Renal cortex interstitium (tissue), 15 donors: ENCODE measurements at places on chromosomes 12 and 14. TPM values are rescaled to one million over a fixed set of nuclear protein-coding genes. Genes with fewer than 3 reads are reported as not detected.
A peak's percentile ranks its signal among the peaks of the same experiment; 100 is the strongest.

- DNase-seq = no peak
Measured at GRCh38 chr12:41942354-41942753, 202.3 kb downstream of the GXYLT1 start.

GRCh38 chr14:77208291-77208978, 26.8 kb downstream of the TMEM63C start:
- DNase-seq = peak; percentile 80

- DNase-seq = peak; percentile 23
Measured at GRCh38 chr14:95953111-95953724, 76.6 kb downstream of the TUNAR start.

GRCh38 chr12:96501133-96501761, 11.9 kb downstream of the CFAP54 start:
- no peak for DNase-seq

DNA sequence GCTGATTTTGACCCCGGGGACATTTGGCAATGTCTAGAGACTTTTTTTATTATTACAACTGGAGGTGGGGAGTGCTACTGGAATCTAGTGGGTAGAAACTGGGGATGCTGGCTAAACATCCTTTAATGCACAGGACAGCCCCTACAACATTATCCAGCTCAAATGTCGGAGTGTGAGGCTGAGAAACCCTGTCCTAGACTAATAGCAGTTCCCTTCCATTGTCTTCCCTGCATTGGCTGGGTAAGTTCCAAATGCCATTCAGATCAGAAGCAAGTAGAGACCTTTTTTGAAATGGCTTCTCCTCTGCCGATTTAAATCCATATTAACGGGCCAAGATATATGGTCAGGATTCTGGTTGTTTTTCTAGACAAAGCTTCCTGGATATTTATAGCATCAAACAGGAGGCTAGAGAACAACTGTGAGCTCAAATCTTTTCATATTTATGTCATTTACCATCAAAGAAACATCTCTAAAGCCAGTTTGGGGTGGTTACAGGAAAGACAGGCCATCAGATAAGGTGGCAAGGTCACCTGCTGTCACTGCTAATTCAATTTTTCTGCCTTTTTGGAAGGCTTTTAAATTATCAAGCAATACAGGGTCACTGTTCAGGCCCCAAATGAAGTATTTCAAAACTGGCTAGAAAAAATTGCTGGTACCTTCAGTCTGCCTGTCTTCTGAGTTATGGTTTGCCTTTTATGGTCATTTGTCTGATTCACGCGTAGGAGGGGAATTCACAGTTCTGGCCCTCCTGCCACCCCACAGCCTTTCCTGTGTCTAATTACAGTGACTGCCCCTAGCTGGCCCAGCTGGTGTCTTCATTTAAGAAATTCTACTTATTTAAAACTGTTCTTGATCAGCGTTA, 20.1 kb upstream of the AKAP5 start:
- DNase-seq = no peak

DNA sequence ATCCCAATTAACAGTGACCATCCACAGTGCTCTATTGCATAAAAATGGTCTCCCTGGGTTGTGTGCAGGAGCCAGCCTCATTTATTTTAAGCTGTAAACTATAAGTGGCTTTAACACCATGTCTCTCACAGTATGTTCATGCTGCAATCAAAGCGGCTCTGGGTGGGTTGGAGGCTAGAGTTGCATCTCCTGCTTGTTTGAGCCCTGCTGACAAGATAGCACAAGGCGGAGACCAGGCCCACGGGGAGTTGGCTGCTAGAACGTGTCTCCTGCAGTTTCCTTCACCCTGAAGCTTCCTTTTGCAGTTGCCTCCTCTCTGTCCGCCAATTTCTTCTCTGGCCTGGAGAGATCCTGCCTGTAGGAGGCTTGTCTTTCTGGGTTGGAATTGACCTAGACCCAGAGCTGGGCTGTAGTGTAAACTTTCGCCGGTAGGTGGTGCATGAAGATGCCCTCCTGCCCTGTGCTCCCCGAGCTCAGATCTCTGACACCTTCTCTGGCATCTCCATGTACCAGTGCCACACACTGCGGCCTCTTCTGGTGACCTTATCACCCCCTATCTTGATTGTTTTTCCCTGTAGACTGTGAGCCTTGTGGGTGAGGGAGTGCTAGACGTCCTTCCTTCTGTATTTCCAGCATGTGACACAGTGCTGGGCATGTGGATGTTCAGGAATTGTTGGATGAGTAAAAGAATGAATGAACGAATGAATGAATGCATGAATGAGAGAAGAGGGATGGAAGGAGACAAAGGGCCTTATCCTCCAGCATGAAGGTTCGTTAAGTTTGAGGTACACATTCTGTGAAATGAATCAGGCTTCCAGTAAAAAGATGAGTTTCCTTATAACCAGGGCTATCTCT, 10.4 kb downstream of the OTUB2 start:
- DNase-seq = peak; percentile 29

DNA sequence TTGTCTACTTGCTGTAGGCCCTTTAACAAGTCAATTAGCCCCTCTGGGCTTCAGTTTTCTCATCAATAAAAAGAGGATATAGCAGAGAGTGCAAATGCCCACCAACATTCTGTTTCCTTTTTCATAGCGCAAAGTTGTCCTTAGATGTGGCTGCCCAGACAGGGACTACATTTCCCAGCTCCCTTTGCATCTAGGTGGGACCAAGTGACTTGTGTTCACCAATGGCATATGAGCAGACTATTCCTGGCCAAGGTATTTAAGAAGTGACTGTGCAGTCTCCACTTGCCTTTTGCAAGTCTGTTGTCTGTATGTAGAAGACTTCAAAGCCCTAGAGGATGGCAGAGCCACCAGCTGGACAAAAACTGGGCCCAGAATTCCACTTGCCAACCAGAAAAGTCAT, 59.7 kb downstream of the DAO start:
- DNase-seq = no peak

DNA sequence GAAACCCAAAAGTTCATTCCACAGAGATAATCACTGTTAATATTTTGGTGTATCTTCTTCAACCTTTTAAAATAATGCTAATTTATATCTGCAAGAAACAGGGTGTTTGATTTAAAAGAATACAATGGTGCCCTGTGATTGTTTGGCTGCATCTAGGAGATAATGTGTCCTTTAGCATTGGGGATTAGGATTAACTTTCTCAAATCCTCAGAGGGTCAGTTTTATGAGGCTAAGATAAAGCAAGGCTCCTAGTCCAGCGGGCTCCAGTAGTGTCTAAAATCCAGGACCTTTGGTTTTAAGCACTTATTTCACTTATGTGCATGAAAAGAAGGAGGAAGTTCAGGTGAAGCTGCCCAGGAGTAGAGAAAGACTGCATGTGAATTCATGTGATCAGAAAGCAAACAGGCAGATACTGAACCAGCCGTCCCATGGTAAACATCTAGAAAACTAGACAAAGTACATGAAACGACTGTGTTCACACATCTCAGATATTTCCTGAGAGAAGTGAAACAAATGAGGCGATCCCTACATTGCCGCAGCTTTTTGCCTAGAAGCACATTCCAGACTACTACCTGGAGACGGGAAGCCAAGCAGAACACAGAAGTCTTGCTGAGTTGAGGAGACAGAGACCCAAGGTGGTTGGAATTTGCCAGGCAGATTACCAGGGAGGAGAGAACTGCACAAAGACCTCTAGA, 129.1 kb upstream of the MAX start:
- no peak for DNase-seq

DNA sequence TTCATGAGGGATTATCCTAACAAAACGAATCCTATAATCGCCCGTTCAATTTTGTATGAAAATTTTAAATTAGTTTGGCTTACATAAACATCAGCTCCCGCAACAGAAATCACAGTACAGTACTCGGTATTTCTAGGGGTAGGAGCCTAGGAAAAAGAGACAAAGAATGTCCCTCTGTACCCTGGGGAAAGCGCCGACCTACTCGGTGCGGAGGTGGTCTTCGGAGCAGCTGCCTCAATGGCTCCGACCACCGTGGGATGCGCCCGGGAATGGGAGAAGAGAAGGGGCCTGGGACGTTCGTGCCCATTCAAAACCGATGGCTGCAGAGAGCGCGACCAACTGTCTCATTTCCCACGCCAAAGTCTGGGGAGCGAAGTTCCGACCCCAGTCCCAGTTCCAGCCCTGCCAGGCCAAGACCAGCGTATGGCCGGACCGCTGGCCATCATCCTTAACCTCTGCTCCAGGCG, 618 bp downstream of the GNPNAT1 start:
- no peak for DNase-seq

GRCh38 chr14:81727218-81727617, 193.6 kb upstream of the SEL1L start:
- peak; percentile 31 for DNase-seq

- DNase-seq = no peak
Measured at GRCh38 chr14:34368115-34368970, 93.7 kb downstream of the SPTSSA start.

- no peak for DNase-seq
Measured at GRCh38 chr12:80720516-80720915, 3.8 kb downstream of the MYF5 start.

GRCh38 chr12:121494093-121494787, 86.6 kb downstream of the KDM2B start:
- DNase-seq = no peak

DNA sequence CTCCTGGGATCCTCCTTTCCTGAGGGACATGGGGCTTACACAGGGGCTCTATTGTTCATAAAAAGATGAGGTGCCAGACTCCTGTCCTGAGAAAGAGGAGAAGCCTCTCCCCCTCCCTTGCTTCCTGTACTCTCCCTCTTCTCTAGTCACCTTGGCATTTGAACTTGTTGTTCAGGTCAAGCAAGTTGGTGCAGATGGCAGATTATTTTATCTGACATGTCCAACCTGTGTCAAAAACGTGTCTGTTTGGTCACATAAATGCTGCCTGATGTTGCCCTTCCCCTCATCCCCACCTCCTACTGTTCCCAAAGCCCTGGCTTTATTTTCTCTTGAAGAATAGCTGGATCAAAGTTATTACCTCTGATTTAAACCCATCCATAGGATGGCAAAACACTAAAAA, 154.8 kb downstream of the TMX1 start:
- DNase-seq = no peak

GRCh38 chr14:95365401-95365800, 45.7 kb upstream of the CLMN start:
- DNase-seq = no peak

DNA sequence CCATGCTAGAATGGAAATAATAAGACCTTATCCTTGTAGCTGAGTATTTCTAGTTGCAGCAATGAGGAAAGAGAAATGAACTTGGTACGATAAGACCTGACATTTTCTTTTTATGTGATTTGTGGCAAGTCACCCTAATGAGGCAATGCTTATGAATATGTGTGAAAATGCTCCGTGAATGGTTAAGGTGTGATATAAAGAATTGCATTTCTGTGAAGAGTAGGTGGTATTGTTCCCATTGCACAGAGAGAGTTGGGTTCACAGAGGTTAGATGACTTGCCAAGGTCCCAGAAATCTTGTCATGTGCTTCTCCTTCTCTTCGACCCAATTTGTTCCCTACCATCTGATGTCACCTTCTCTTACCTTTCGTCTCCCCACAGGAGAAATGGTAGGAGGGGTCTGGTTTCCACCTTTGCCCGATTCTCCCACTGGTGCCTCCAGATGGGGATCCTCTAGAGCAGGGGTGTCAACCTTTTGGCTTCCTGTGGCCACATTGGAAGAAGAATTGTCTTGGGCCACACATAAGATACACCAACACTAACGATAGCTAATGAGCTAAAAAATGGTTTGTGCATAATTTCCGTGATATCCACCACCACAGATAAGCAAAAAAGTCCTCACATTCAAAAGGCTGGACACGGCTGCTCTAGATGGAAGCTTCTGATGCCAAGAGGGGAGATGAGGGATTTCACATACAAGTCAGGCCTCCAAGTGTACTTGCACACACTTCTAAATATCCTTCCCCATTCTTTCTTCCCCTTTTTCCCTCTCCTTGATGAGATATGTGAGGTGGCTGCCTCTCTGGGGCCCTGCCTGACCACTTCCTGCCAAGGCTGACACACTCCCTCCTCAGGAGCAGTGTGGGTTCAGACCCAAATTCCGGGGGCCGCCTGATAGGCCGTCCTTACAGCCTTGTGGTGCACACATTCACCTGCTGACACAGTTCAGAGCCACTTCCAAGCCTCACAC, 96.1 kb downstream of the PLXNC1 start:
- no peak for DNase-seq

DNA sequence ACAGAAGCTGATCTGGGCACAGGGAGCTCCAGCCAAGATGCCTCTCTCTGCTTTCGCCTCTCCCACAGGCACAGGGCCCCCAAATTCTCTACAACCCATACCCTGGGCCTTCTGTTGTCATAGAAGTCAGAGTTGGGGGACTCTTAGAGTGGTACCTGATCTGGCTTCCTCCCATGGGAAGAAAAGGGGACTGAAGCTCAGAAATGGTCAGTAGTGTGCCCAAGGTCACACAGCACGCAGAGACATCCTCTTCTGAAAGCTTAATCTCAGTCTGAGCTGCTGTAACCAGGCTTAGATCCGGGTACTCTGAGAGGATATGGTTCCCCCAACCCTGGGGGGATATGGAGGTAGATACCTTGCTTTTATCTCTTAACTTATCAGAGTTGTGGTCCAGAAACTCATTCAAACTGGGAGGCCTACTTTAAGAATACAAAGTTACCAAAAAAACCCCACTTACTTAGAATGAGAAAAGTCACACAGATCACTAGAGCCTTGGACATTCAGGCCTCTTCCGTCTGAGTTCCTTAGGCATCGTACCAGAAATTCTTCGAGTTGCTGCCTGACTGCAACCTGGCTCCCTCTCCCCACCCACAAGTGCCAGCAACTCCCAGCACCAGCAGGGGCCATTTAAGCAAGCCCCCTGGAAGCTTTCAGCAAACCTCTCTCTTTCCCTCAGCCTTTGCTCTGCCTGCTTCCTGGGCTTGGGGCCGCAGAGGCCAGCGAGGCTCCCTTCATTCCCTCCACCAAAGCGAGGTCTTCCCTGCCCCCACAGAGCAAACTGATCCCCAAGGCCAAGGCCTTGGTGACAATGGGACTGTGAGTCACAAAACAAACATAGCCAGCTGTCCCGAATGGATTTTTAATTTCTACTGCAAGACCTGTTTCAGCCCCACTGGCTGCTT, 13.9 kb downstream of the KRT7 start:
- DNase-seq = no peak

CATSPERB gene
- 0.63 TPM for polyA plus RNA-seq

UNC79 gene
- 1.4 TPM for polyA plus RNA-seq

DTX1 gene
- polyA plus RNA-seq = 11.5 TPM

GPATCH2L gene
- polyA plus RNA-seq = 35.9 TPM

C12orf42 gene
- polyA plus RNA-seq = not detected

ATP23 gene
- 11.7 TPM for polyA plus RNA-seq

CCDC63 gene
- polyA plus RNA-seq = not detected

HOXC12 gene
- polyA plus RNA-seq = not detected

NEUROD4 gene
- not detected for polyA plus RNA-seq

RNASE7 gene
- 0.42 TPM for polyA plus RNA-seq

MAP3K9 gene
- polyA plus RNA-seq = 4.8 TPM

DAO gene
- 1.1 TPM for polyA plus RNA-seq
